Fibroblast of skin of left biceps (primary cell): ENCODE measurements at places on chromosomes 16 and 17.

DNA sequence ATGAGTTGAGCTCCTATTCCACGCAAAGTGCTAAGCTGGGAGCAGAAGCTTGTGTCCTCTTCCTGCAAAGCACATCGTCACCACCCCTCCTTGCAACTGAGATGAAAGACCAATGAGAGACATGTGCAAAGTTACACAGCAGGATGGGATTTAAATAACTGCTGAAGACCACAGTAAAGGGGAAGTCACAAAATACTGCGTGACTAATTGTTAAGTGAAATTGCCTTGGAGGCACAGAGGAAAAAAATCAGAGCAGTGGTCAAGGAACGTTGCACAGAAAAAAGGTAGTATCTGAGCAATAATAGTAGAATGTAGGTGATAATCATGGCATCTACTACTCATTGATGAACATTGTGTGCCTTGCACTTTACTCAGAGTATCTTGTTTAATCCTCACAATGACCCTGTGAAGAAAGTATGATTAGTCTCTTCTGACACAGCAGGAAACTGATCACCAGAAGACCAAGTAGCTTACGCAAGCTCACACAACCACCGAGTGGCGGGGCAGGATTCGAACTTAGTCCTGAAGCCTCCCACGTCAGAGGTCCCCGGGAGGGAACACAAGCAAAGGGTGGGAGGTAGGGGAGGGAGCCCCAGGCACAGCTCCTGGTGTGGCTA, 15.4 kb upstream of the MYO18A start:
- DNase-seq: no peak

DNA sequence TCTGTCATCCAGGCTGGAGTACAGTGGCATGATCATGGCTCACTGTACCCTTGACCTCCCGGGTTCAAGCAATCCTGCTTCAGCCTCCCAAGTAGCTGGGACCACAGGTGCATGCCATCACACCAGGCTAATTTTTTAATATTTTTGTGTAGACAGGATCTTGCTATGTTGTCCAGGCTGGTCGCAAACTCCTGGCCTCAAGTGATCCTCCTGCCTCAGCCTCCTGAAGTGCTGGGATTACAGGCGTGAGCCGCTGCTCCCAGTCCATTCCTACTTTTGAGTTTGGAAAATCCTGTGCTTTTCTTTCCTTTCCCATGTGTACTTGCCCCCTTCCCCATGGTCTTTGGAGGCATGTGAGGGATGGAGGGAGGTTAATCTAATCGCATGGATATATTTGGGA, 60.0 kb downstream of the MSI2 start:
- DNase-seq: no peak

DNA sequence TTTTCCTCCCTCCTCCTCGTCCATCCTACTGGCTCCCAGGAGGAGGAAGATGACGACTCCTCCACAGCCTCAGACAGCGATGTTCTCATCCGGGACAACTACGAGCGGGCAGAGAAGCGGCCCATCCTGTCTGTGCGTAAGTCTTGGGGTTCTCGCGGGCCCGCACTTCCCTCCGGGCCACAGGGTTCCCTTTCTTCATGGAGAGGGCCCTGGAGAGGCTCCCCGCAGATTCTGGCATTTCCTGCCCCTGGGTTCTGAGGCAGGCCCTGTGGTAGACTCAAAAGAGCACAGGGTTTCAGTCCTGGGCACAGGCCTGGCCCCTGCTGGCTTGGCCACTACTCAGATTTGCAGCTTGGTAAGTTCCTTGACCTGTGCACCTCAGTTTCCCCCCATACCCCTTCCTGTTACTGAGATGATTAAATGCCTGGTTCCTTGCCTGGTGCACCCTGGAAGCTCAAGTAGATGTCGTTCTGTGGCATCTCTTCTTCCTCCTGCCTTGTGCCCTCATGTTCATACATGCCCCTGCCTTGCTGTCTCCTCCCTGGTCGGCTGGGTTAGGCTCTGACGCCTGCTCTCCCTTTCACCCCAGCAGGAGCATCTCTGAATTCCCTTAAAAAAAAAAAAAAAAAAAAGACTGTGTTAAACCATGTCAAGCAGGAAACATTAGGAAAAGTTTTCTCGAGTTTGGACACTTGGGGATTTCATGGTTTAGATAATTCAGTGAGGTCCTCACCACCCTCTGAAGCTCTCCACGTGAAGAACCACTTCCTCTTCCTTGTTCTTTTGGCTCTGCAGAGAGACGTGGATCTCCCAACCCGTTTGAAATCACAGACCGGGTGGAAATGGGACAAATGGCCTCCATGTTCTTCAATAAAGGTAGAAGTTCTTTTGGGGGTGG, 14.3 kb upstream of the NAT9 start:
- no peak for DNase-seq

GRCh38 chr16:27463741-27464591, 62.0 kb downstream of the IL21R start:
- DNase-seq: no peak

- DNase-seq: no peak
These were observed 183.1 kb upstream of the COX10 start for GRCh38 chr17:13885953-13886889.

- no peak for DNase-seq
These were observed 86.8 kb downstream of the USP32 start for GRCh38 chr17:60305141-60305540.

DNA sequence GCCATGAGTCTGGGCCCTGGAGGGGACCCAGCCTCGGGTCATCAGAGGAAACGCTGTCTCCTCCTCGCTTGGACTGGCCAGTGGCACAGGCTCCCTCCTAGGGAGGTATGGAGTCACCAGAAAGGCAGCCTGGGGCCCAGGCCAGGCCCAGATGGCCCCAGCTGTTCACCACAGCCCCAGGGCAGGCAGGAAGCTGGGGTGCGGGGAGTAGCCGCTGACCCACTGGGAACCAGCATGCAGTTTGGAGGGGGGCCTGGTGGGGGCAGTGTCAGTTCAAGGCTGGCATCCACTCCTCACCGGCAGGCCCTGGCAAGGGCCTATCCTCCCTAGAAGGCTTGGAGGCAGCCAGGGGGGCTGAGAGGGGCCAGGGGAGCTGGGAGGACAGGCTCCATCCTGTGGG, 48.8 kb downstream of the SDK2 start:
- DNase-seq: no peak
